ENCODE measurements at places on chromosomes 3 and 15. TPM values are rescaled to one million over a fixed set of nuclear protein-coding genes. Genes with fewer than 3 reads are reported as not detected.
A peak's percentile ranks its signal among the peaks of the same experiment; 100 is the strongest.

DNA sequence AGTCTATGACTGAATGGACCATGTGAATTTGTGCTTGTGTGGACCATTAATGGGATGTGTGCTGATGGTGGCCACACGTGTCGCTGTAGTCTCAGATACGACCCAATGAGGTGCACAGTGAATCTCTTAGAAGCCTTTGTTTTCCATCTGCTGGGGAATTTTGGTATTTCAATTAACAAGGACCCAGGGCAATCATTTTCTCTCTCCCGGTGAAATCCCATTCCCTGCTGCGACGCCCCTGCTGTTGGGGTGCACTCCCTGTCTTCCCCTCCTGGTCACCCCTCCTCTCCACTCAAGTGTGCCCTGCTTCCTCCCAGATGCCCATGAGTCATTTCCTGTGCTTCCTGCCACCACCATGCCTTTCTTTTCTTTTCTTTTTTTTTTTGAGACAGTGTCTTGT is 32.7 kb downstream of the EBLN2 start:
- DNase-seq: no peak

DNA sequence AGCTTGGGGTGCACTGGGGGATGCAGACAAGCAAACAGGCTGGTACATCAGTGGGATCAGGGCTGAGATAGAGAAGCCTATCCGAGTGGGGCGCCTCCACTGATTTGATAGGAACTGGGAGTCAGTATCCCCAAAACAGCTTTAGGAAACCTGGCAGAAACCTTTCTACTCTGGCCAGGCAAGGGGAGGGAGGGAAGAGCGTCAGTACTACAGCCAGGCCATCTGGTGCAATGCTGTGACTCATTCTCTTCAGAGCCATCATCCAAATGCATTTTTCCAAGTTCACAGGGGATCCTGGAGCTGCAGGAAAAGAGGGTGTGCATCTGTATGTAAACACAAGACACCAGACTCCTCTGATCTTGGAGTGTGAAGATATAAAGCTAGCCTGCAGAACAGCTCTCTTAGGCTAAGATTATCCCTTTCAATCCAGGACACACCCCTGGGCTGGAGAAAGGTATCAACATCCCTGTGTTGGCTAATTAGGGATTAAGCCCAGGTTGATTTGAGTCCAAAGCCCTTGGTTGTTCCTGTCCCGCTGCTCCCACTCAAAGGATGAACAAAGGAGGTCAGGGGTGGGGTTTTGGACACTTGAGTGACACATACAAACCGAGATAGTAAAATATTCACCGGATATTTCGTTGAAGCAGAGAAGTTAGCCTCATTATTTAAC is 9.3 kb downstream of the GALNT15 start:
- DNase-seq: no peak

DNA sequence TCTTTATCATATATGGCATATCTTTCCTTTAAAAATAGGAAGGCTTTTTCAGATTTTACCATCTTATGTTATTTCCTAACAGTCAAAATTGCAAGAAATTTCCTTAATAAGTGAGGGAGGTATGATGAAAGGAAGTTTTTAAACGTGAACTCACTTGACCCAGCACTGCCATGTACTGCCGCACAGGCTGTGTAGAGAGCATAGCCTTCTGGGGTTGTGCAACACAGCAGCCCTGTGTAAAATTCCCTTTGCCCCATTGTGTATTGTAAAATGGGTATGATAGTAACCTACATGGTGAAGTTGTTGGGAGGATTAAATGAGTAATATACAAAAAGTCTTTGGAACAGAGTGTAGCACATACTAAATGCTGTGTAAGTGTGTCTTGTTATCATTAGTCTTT is 78.6 kb downstream of the PEX5L start:
- no peak for DNase-seq

DNA sequence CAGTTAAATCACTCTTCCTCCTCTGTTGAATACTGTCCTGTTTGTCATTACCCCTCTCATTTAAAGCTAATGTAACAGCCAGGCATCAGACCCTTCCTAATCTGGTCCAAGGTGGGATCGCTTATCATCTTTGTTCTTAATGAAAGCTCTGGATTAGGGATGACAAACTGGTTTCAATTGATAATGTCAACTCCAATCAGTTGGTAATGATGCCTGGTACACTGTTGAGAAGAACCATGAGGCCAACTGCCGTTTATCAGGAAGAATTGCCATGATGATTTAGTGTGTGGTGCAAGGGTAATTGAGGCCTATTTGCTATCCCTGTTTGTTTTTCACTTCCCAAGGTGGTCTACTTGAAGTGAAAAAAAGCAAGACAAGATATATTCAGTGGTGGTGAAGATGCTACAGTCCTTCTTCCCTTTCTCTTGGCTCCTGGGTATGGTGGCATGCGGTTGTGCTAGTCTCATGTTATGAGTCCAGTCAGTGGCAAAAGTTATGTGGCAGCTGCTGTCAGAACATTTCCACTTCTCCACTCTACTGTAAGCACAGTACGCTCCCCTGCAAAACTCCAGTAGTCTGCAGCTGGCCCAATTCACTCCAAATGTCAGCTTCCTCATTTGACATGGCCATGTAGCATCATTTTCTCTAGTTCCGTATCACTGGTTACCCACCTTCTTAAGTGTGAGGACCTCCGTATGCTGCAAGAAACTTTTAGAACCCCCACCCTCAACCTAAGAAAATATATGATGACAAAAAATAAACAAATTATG is 72.5 kb downstream of the MORC1 start:
- no peak for DNase-seq

- peak; percentile 2 for DNase-seq
These were observed 408.6 kb downstream of the GBE1 start for GRCh38 chr3:81352867-81353266.

DNA sequence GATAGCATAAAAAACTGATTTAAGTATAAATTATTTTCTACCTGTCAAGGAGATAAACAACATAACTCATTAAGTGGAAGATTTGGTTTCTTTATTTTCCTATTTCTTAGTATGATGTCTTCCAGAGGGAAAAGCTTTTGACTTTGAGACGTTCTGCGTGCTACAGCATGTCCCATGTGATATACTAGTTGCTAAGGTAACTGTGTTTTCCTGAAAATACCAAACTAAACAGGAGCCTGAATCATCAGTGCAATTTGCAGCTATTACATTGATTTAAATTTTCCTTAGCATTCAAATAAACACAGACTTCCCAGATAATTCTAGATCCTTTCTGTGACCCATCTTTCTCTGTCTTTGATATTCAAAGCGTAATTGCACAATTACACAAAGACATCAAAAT is 117.7 kb upstream of the P2RY1 start:
- DNase-seq: no peak

DNA sequence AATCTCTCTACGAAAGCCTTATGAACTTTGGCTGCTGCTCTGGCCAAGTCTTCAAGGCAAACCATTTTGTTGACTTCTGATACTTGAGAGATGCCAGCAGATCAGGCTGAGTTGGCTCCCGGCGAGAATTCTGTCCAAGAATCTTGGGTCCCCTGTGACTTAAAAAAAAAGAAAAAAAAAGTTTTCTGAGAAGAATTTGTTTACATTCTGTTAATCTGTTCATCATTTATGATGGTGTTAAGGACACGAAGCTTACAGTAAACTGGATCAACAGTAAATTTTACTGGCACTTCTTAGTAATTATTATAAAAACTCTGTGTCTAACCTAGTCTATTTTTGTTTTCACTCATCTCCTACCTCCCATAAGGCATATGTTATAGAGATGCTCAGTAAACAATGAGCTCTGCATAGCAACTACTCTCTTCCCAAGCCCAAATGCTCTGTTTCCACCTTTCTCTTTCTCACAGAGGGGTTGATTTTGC is 320.9 kb upstream of the RASGRP1 start:
- no peak for DNase-seq

GRCh38 chr15:39786447-39787056 is 3.9 kb upstream of the FSIP1 start:
- no peak for DNase-seq

DNA sequence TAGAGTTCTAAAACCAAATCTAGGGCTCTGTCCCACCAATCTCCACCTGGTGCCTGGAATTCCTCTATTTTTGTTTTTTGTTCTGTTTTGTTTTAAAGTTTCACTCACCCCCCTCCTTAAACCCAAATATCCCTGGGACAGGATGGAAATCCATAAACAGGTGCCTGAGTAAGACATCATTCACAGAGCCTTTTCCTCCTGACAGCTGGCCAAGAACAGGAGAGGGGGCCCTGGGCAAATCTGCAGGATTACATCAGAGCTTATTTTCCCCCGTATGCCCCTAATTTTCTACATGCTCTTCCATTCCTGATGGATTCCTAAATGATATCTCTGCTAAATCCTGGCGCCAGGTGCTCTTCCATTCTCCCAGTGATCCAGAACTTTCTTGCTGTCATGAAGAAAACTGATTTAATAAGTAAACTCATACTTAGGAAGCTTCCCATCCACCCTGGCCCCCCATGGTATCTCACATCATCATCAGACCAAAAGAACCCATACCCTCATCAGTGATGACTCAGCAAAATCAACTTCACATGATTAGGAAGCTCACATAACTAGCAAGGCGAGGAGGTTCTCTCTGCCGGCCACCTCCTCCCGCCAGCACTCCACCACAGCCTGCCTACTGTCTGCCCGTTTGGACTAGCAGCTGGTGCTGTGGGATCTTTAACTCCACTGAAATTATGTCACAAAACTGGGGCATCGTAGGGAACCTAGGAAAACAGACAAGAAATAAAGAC is 61.0 kb downstream of the LIPC start:
- no peak for DNase-seq

GRCh38 chr15:70109978-70110377 is 12.3 kb upstream of the TLE3 start:
- no peak for DNase-seq

The CLSTN2 gene
- total RNA-seq: not detected

The TRPM1 gene
- not detected for total RNA-seq

The OR5H6 gene
- not detected for total RNA-seq

The ATP8B4 gene
- total RNA-seq: 0.20 TPM

The FOXL2 gene
- not detected for total RNA-seq

The FMN1 gene
- 19.6 TPM for total RNA-seq
